WTC11 (cell line): ENCODE measurements at places on chromosomes 7 and 10. TPM values are rescaled to one million over a fixed set of nuclear protein-coding genes. Genes with fewer than 3 reads are reported as not detected.

VSIR gene
- 0.74 to 1.3 TPM (median 0.78 TPM) in 3 replicates for total RNA-seq

GRCh38 chr10:101226491-101227428, 2.5 kb downstream of the LBX1 start:
- H3K27ac ChIP-seq, result no peak overlapping the region
- H3K4me1 ChIP-seq, result peaks cover 56% of the 10 kb centered on the region
- no peaks in the 10 kb centered on the region for H3K36me3 ChIP-seq
- peaks cover 96% of the 10 kb centered on the region for H3K27me3 ChIP-seq
- peak overlapping the region; percentile 33 for H3K4me3 ChIP-seq
- peak; percentile 48 for DNase-seq

DNA sequence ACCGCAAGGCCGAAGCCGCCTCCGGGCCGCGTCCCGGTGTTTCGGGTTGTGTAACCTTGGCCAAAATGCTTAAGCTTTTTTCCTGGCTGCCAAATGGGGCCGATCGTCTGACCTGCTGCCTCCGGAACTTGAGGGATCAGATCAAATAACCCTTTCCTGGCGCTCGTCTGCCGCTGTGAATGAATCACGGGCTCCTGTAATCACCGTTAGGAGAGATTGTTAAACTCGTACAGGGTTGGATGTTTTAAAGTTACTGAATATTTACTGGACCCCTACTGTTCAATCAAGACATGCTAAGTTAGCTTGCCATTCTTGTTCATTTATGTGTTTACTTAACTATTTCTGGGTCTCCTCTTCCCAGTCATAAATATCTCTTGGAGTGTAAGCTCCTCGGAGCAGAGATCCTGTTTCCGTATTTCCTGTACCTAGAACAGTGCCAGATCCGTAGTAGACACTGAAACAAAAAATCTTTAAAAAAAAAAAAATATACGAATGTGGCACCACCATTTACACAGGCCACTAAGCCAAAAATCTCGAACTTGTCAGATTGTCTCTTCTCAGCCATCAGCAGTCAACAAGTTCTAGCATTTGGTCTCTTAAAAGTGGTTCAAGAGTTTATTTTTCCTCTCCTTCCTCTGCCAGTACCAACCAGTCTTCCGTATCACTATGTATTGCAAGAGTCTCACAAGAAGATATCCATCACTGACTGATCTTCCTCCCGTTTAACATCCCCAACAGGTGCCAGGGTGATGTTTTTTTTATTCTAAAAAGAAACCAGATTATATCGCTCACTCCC, 650 bp upstream of the TM9SF3 start:
- H3K36me3 ChIP-seq, result no peaks in the 10 kb centered on the region
- H3K4me1 ChIP-seq, result peaks cover 19% of the 10 kb centered on the region
- no peak for DNase-seq
- no peaks in the 10 kb centered on the region for H3K27me3 ChIP-seq
- no peak overlapping the region for H3K4me3 ChIP-seq
- H3K27ac ChIP-seq, result no peak overlapping the region; the same call in none of the 2 replicates

GRCh38 chr10:5814110-5815107, 1.2 kb upstream of the GDI2 start:
- peaks cover 3% of the 10 kb centered on the region; the same call in 1 of the 2 replicates for H3K36me3 ChIP-seq
- H3K4me3 ChIP-seq, result peak overlapping the region; percentile 89
- peaks cover 2% of the 10 kb centered on the region; the same call in 1 of the 2 replicates for H3K27me3 ChIP-seq
- peaks cover 36% of the 10 kb centered on the region for H3K4me1 ChIP-seq

GRCh38 chr7:54774785-54775740, 16.1 kb upstream of the SEC61G start:
- peaks cover 31% of the 10 kb centered on the region for H3K36me3 ChIP-seq
- no peak for DNase-seq
- H3K27ac ChIP-seq, result no peak overlapping the region
- peaks cover 41% of the 10 kb centered on the region for H3K27me3 ChIP-seq
- H3K4me1 ChIP-seq, result peaks cover 5% of the 10 kb centered on the region
